ENCODE measurements at places on chromosomes 5 and 9.

DNA sequence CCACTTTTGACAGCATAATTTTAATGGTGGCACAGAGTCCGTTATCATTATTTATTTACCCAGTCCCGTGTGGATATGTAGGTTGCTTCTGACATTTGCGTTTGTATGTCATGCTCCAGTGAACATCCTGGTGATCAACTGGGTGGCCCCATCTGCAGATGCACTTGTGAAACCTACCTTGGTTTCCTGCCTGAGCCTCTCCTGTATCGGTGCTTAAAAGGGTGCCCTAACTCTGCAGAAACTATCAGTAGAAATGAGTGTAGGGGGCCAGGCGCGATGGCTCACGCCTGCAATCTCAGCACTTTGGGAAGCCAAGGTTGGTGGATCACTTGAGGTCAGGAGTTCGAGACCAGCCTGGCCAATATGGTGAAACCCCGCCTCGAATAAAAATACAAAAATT, 92.1 kb upstream of the IER5L start:
- DNase-seq: peak; percentile 46

DNA sequence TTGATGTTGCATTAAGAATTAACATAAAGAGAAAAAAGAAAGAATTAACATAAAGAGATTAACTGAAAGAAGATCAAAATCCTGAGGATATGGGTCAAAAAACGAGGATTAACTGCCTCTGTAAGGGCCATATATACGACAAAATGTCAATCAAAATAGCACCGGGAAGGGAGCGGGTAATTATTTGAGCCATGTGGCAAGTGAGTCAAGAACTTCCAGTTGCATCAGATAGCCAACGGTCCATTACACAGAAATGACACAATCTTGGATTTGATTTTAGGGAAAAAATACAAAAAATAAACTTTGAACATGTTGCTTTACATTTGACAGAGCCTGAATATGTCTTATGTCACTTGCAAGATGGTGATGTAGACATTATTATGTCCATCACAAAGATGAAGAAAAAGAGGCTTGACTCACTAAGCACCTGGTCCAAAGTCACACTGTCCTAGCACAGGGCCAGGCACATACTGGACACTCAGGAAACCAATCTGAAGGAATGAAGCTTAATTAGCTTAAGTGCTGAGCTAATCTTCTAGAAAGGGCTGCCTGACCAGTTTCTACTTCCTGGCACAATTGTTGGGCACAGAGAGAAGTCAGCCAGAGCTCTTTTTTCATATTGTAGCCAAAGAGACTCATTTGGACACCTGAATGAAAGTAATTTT, 273.2 kb upstream of the PAPPA start:
- no peak for DNase-seq

DNA sequence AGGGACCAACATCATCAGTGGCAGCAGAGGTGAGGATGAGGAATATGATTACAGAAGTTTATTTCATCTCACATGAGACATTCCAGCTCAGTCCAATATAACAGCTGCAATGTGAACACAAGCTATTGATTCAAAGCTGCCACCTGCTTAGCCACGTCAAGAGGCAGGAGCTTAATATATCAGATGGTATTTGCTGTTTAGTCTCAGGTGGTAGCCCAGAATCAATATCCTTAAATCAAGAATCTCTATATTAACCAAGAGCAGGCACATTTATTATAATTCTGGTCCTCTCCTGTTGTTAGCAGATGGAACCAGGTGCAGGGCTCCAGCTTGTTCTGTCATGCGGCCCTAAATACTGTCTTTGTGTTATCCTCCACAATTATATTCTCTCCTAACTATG, 431.6 kb downstream of the ICE1 start:
- no peak for DNase-seq

DNA sequence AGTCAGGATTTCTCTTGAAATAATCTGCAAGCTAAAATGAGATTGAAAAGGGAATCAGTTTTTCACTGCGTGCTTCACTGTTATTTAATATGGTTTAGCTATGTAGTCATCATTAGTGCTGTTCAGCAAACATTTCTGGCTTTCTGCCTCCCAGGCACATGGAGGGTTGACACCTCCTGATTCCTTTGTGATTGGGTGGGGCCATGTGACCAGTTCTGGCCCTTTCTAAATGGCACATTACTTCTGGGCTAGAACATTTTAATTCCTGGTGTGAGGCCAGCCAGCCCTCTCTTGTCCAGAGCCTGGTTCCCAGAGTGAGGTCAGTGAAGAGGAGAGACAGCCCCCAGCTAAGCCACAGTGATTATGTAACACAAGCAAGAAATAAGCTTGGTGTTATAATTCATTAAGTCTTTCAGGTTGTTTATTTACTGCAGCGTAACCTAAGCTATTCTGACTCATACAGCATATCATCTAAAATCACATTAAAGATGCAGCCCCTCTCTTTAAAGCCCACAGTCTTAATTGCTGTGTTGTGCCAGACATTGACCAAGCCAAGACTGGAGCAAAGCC, 17.4 kb upstream of the ARSI start:
- no peak for DNase-seq

DNA sequence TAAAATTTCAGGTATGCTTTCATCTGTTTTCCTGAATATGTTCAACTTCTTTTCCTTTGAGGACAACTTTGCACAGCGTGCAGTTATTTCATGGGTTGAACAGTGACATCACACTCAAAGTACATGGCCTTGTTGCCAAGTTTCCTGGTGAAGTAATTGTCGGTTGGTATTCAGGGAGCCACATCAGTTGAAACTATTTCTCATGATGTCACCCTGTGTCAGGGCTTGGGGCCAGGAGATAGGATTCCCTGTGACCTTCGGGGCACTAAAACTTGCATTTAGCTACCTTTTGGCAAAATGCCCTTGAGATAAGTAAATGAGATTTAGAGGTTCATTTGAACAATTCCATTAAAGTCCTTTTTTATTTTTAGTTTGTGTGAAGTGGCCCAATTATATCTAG, 383.9 kb downstream of the SH3GL2 start:
- no peak for DNase-seq

DNA sequence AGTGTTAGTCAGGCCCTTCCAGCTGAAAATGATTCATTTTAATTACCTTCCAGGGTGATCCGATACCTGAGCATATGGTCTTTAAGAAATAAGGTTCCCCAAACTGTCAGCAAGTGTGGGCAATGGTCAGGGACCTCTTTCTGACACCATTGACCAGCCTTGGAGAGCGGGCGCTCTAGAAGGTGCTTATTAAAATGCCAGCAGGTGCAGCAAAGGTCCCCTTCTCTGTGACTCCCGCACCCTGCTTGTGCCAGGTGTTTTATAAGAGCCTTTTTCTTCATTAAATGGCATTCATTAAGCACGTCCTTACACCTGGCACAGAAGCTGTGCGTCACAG, 85.3 kb downstream of the MVB12B start:
- no peak for DNase-seq

DNA sequence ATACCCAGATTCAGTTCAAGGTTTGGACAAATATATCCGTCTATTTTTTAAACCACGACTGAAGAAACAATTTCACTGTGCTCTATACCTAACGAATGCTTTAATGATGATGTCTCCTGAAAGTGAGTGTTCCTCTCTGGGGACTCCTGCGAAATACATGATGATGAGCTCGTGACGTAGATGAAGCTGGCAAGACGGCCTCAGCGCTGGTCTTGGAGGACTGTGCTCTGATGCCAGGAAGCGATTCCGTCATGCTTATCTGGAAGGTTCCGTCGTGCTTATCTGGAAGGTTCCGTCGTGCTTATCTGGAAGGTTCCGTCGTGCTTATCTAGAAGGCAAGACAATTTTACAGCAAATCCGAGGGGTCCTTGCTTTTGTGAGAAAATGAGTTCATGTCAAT, 250.8 kb upstream of the IRX2 start:
- DNase-seq: no peak

DNA sequence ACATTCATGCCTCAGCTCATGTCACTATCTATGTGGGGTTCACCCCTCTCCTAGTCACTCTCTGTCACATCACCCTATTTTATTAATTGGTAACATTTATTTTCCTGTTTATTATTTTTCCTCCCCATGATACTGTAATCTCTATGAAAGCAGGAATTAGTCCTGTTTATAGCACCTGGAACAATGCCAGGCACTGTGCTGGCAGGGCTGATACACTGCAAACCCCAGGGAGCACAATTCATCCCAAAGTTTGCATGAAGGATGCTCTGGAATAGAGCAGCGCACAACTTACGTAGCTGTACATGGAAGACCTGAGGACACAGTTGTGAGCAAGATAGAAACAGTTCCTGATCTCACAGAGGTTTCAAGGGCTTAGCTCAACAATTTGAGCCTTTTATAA, 103.2 kb downstream of the NSG2 start:
- no peak for DNase-seq

DNA sequence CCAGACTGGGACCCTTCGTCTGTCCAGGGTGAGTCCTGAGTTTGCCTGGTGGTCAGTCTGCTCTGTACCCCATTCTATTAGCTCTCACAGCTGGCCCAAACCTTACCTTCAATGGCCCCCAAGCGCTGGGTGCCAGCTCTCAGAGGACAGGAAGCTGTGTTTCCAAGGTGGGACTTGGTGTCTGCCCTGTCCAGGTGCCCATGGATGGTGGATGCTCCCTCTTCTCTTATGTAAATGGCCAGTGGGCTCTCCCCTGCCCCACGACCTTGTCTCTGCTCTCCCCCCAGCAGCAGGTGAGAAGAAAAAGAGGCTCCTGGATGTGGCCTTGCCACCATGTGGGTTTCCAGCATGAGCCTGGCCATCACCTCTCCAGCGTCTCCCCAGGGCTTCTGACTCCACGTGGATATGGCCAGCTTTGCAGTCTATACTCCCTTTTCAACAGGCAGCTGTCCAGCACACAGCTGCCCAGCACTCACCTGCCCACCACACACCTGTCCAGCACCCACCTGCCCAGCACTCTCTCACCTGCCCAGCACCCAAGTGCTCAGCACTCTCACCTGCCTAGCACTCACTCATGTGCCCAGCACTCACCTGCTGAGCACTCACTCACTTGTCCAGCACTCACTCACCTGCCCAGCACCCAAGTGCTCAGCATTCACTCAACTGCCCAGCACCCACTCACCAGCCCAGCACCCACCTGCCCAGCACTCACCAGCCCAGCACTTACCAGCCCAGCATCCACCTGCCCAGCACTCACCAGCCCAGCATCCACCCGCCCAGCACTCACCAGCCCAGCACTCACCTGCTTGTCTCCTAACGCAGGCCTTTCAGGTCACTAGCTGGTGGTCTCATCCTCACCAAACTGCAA, 136.2 kb upstream of the IRX2 start:
- DNase-seq: no peak

DNA sequence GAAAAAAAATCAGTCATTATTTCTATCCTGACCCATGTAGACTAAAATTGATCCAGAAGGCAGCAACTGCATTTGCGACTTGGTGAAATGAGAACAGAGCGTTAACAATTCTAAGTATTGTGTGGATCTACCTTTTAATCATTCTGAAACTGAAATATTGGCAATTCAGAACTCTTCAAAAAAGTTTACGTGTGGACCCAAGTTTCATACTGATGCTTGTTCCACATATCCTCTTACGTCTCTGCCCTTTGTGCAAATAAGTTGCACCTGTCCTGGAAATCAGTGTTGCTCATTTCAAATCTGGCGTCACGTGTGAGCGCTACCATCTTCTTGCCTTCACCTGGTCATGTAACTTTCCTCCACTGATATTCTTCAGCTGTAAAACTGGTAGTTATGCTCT, 74.7 kb downstream of the NTRK2 start:
- no peak for DNase-seq

DNA sequence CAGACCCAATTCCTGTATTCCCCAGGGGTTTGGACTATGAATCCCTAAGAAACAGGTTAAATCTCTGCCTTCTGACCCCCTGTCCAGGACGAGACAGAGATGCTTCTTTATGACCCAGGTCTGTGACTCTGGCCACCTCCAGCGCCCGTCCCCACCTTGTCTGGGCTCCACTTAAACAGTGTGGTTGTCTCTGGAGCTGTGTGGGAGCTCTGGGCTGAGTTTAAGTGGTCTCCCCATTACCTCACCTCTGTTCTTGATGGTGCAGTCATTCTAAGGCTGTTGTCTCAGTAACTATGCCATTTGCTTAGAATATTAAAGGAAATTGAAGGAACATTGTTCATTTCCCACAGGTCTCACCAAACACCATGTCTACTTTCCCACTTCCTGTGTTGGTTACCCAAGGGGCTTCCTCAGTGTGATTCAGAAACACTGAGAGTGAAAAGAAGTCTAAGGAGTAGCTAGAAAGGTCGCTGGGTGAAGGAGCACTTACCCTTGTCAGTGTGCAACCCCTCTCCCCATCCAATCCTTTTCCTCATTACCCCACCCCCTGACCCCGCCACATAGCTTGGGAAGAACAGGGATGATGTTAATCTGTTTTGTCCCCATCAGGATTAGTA, 127.8 kb upstream of the CKMT2 start:
- DNase-seq: no peak

- no peak for DNase-seq
These were observed 56.8 kb downstream of the MINAR2 start for GRCh38 chr5:129804705-129805104.

DNA sequence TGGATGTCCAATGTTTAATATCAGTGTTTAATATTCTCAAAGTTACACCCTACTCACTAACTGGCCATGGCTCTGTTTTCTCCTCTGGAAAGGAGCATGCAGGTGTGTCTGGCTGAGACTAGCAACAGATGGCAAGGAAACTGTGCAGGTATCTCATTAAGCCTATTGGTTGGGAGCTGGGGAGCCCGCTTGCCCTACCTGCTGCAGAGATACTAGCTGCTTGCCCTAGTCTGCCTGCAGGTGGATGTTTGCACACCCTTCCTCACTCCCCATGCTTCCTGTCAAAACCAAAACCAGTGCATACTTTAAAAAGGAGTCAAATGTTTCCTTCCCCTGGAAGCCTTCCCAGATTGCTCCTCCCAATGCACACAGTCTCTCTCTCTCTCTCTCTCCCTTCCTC, 228.3 kb upstream of the RASEF start:
- no peak for DNase-seq

- no peak for DNase-seq
These were observed 101.6 kb upstream of the CPEB4 start for GRCh38 chr5:173786286-173787187.

- DNase-seq: no peak
These were observed 12.2 kb downstream of the CDC42SE2 start for GRCh38 chr5:131276072-131276471.

- no peak for DNase-seq
These were observed 9.1 kb downstream of the MEGF10 start for GRCh38 chr5:127299678-127300077.

- DNase-seq: no peak
These were observed 798 bp downstream of the PITX1 start for GRCh38 chr5:135032999-135033861.

- no peak for DNase-seq
These were observed 303.7 kb downstream of the CCDC171 start for GRCh38 chr9:15856591-15856990.

GRCh38 chr9:29697011-29697410, 2123.7 kb upstream of the C9orf72 start:
- no peak for DNase-seq

GRCh38 chr5:108876451-108876850, 128.8 kb downstream of the FER start:
- no peak for DNase-seq

All from CD4-positive, alpha-beta T cell treated with Interleukin-4 for 4 hours (primary cell).